ENCODE measurements at places on chromosomes 4 and X.

DNA sequence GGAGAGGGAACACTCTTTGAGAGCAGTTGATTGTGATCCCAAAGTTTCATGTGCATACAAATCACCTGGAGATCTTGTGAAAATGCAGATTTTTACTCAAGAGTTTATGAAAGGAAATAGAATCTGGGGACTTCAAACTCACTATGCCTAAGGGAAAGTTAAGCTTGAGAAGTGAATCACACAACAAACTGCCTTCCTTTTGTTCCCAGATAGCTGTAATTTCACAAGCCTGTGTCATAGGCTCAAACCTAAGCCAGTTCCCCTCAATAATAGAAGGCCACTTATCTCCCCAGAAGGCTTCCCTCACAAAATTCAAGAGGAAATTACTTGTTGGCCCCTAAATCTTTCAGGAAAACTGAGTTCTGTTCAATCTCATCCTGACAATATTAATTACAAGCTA is 132.8 kb upstream of the MAGEB16 start:
- no peak for DNase-seq

DNA sequence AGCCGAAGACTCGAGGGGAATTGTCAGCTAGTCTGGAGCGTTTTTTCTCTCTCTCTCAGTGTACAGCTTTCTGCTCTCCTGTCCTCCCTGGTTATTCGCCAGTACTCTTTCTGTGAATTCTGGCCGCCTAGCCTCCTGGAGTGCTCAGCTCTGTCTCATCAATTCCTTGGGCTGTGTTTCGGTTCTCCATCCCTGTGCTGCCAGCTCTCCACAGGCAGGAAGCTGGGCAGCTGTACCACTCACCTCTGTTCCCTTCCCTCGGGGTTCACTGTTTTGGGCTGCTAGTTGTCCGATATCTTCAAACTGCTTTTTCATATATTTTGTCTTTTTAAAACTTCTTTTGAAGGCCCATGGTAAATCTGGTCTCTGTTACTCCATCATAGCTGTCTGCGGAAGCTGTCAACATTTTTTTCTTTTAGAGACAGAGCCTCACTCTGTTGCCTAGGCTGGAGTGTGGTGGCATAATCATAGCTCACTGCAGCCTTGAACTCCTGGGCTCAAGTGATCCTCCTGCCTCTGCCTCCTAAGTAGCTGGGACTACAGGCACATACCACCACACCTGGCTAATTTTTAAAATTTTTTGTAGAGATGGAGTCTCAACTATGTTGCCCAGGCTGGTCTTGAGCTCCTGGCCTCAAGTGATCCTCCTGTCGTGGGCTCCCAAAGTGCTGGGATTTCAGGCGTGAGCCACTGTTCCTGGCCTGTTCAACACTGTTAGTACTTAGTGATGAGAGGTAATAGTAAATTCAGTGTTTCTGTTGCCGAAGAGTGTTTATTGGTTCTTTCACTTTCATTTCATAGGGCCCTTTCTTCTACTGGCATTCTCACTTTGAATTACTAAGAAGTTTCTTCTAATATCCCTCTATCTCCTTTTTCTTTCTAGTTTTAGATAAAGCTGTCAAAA is 18.6 kb downstream of the ZCCHC4 start:
- no peak for DNase-seq

DNA sequence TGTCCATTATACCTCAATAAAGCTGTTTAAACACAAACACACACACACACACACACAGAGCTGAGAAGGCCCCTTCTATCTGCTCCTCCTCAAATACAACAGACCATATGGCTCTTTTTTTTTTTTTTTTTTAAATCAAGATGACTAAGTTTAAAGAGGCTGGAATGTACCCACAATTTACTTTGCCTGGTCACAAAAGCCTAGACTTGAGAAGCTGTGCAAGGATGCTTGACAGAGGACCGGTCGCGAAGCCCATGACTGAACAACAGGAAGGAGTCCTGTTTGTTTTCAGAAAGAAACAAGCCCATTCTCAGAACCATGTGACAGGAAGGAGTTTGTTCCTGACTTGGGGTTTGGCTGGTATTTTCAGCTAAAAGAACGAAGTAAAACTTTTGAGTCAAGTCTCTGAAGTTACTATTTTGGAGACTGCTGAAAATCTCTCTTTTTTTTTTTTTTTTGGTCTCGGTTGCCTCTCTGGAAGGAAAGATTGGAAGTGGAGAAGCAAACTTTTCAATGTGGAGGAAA is 650.9 kb upstream of the TENM3 start:
- no peak for DNase-seq

- no peak for DNase-seq
Observed at GRCh38 chr4:186202490-186203140, 11.2 kb downstream of the CYP4V2 start.

DNA sequence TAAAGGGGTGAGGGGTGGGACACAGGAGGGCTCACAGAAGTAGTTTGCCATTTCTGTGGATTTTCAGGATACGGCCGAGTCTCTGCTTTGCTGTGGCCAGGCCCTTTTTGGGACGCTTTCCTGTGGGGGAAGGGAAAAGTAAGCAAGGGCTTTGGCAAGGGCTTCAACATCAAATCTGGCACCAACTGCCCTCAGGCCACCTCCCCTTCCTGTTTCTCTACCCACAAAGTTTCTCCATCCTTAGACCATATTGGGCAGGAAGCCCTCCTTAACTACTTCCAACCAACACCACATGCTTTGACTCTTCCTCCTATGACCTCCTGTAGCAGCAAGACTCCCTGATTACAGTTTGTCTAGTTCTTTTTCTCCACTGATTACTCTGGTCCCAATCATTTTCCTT is 105.1 kb downstream of the PHF8 start:
- no peak for DNase-seq

- DNase-seq, result no peak
Observed at GRCh38 chr4:28548136-28548535, 1687.5 kb downstream of the STIM2 start.

Data from HTR-8/SVneo (cell line).